ENCODE measurements at places on chromosomes 5 and 9.
A peak's percentile ranks its signal among the peaks of the same experiment; 100 is the strongest.

DNA sequence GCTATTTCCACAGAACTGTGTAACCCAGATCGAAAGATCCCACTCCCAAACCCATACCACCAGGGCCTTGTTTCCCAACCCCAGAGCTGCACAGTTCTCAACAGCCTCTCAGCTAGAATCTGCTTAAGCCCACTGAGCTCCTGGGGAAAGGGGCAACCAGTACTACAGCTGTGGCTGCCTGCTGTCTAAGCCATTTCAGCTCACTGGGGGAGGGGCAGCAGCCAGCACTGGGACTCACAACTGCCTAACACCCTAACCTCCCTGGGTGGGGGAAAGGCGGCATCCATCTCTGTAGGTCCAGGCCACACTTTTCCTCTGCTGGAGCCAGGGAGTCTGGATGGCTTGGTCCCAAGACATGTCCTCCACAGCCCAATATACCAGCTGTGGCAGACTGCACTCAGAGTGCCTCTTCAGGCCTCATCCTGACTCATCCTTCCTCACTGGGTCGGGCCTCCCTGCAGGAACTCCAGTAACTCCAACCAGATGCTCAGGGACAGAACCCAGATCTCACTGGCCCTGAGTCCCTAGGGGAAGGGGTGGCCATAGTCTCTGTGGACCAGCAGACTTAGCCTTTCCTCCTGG lies 241.4 kb downstream of the HINT1 start:
- no peak for DNase-seq

DNA sequence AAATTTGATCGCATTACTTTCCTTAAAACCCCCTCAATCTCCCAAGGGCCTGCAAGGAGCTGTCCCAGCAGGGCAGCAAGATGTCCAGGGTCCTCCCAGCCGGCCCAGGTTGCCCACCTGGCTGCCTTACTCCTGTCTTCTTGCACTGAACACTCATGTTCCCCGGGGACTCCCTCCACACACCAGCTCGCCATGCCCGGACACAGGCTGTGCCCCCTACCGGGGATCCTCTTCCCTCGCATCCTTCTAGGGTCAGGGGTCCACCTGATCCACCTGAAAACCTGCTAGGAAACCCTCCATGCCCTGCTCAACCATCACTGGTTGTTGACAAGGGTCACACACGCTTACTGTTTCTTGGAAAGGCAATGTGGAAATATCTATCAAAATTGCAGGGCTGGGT lies 172.0 kb upstream of the MSX2 start:
- DNase-seq, result no peak

- DNase-seq, result no peak
Measured at GRCh38 chr5:9082996-9083395, 462.9 kb downstream of the SEMA5A start.

DNA sequence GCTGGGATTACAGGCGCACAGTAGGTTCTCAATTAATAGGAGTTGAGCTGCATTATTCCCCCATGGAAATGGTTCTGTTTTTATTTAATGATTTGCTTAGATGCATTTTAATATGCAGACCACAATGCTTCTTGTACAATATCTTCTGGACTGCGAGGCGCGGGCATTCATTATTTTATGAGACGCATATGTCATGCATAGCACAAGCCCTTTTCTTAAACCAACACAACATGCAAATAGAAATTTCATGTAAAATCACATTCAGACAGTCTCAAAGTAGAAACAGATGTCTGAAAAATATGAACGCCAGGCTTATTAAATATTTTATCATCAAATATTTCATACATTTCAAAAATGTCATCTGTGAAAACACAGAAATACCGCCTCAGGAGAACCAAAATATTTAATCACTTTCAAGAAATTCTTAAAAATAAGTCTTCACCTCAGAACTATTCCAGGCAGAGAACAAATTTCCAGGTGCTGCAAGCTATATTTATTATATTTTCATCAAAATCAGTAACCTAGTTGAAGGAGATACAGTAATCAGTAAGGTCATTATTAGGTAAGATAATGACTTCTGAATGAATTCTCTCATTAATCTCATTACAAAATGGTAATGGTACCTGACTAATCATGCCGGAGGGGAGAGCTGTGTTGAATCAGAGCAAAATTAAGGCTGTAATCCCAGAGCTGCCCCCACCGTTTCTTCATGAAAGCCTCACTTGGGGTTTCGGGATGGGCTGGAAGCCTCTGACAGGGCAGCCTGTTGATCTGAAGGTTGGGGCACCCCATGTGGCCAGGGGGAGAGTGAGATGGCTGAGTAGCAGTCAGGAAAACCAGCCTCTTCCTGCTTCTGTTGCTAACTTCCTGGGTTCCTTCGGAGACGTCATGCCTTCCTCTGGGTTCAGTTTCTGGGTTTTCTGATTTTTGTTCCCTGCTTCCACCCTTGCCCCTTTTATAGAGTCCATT lies 133.9 kb upstream of the ZNF618 start:
- DNase-seq, result no peak

DNA sequence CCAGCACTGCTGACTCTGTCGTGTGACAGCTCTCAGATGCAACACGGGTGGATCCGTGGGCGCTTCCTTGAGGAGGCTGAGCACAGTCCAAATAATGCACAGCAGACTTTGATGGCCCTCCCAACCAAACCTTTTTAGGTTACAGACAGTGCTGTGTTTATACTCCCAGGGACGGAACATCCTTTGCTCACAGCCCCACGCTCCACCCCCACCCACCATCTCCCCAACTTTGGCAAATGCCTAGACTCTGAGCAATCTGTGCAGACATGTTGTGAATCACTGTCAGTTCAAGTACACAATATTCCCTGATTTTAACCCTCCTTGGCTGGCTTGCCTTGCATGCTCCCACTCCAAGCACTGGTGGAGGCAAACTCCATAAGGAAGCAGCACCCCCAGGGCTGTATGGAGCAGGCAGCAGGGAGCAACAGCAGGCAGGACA lies 324.6 kb downstream of the MLLT3 start:
- no peak for DNase-seq

DNA sequence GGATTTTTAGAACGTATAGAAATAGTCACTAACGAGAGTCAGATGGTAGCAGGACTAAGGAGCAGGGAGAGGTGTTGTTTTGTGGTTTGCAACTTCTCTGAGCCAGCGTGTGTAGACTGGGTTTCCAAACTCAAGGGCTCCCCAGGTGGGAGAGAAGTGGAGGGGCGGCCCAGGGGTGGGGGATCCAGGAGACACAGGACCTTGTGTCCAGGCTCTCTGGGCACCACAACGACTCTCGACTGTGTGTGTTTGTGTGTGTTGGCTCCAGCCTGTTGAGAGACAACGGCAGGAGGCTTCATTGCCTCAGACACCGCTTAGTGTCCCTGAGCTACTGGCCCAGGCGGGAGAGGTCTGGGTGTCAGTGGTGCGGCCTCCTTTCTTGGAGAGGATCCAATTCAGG lies 934 bp upstream of the FCN1 start:
- DNase-seq, result no peak

DNA sequence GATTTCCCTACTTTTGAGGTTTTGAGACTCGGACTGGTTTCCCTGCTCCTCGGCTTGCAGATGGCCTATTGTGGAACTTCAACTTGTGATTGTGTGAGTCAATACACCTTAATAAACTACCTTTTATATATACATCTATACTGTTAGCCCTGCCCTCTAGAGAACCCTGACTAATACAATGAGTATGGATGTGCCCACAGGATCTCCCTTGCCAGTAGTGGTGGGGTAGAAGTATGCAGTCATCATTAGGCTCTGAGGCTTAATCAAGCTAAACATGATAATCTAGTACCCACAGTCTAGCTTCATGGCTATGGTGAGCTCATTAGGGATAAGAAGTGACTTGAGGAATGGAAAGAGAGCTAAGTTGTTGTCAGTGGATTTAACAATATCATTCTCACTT lies 412.8 kb upstream of the PTGER4 start:
- no peak for DNase-seq

GRCh38 chr5:4207486-4207885 lies 611.9 kb downstream of the IRX1 start:
- DNase-seq, result no peak

GRCh38 chr9:91589101-91589553 lies 165.5 kb upstream of the NFIL3 start:
- no peak for DNase-seq

DNA sequence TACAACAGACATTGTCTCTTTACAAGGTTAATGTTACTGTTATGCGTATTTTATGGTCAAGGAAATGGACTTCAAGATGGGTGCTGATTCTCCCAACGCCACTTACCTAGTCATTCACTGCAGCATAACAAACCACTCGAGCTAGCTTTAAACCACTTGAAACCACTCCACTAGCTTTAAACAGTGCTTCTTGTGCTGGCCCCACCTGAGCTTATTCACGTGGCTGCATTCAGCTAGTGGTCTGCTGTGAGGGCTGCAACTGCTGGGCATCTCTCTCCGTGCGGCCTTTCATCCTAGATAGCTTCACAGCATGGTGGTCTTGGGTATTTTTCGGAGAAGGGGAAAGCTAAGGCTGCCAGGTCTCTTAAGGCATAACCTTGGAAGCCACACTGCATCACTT lies 3.5 kb upstream of the HRH2 start:
- no peak for DNase-seq

- no peak for DNase-seq
Measured at GRCh38 chr5:147935032-147935431, 28.7 kb upstream of the C5orf46 start.

DNA sequence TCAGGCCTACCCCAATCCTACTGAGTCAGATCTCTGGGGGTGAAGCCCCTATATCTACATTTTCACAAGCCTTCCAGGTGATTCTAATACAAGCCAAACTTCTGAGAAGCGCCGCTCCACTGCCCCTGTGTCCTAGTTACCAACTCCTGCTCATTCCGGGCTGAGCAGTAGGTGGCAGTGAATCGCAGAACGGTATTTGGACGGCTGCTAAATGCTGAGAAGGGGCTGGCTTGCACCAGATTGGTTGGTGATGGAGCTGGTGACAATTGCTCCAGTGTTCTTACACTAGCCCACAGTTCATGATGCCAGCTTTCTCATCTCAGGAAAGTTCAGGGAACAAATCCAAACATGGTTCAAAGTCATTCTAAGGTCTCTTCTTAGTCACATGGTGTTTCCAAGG lies 31.1 kb upstream of the FGF1 start:
- DNase-seq, result peak; percentile 16

DNA sequence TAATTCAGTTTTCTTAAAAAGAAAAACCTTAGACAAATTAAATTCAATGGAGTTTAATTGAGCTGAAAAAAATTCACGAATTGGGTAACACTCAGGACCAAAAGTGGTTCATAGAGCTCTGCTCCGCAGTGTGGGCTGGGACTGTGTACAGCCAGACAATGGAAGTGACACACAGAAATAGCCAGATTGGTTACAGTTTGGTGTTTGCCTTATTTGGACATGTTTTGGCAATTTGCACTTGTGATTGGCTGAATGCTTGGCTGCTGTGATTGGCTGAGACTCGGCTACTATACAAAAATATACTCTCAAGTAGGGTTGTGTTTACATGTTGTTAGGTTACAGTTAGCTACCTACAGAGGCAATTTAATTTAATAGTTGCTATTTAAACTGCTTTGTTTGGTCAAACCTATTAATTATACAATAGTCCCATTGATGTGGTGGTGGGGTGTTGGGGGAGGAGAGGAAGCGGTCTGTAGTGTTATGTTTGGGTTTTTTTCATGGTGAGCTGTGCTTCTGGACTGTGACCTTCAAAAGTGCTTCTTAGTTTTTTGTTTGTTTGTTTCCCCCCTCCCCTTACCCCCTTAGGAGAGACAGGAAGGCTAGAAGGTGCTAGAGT lies 95.2 kb downstream of the CNTLN start:
- DNase-seq, result no peak

DNA sequence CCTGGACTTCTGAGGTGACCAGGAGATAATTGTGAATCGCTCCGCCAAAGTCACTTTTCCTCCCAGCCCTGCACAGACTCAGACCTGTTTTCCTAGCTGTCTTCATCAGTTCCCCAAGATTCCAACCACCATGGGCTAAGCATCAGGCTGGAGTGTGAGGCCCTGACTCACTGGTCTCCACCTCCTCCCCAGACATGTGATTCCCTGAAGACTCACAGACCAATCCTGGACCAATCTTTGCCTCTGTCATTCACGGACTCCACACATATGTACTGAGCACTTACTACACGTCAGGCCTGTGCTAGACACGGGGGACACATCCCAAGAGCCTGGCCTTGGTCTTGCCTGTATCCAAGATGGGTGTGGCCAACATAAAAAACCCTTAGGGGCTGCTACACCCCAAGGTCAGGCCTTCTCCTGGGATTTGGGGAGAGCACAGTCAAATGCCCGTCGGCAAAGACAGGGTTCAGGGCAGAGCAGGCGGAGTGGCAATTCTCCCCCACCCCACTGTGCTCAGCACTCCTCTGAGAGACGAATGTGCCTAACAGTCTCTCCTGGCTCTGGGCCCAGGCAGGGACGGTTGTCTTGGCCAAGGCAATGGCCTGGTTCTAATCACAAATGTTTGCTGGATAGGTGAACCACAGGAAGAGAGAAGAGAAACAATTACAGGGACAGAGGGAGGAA lies 11.9 kb downstream of the EEIG1 start:
- no peak for DNase-seq

Measured in stimulated activated CD4-positive, alpha-beta T cell treated with anti-CD3 and anti-CD28 coated beads, Interleukin-4, amount 100 ng/mL, for 48 hours (primary cell).